Activated CD4-positive, alpha-beta T cell treated with anti-CD3 and anti-CD28 coated beads for 24 hours (primary cell): ENCODE measurements at places on chromosomes 7 and 10.

GRCh38 chr10:34766811-34767494 lies 48.1 kb downstream of the PARD3 start:
- no peak for DNase-seq

- no peak for DNase-seq
Observed at GRCh38 chr7:107277331-107277730, 108.5 kb downstream of the HBP1 start.

GRCh38 chr7:30869794-30870611 lies 41.6 kb upstream of the AQP1 start:
- no peak for DNase-seq

- no peak for DNase-seq
Observed at GRCh38 chr7:74214816-74215630, 5.2 kb downstream of the LAT2 start.

- no peak for DNase-seq
Observed at GRCh38 chr7:46191776-46192175, 270.7 kb upstream of the IGFBP3 start.

DNA sequence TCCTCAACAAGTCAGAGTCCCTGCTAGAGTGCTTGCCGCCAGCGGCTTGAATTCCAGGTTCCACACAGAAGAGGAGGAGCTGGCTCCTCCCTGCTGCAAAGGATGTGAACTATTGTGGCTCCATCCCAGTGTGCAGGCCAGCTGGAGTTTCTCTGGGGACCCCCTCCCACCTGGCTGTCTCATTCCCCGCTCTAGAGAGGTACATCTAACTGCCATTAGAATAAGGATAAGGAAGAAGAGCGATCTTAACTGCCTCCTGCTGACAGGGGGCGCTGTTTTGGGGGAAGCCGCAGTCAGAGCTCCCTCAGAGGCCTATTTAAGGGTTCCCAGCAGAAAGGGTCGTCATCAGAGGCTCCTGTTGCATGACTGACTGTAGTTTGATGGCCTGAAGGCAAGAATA lies 40.8 kb upstream of the HECW1 start:
- DNase-seq: no peak

DNA sequence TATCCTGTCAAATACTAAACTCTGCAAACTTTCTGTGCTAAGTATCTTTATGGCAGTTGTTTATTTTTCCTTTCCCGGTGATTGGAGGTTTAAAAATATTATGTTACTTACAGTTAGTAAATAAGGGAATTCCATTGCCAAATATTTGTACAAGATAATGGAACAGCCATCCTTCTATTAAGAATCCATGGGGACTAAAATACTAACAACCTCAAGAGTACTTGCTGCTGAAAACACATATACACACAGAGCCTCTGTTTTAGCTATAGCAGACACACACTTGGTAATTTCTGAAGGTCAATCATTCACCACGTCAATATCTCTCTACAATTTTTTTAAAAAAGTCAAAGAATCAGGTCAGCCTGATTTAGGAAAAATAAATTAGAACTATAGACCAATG lies 32.4 kb downstream of the TSPAN12 start:
- no peak for DNase-seq

DNA sequence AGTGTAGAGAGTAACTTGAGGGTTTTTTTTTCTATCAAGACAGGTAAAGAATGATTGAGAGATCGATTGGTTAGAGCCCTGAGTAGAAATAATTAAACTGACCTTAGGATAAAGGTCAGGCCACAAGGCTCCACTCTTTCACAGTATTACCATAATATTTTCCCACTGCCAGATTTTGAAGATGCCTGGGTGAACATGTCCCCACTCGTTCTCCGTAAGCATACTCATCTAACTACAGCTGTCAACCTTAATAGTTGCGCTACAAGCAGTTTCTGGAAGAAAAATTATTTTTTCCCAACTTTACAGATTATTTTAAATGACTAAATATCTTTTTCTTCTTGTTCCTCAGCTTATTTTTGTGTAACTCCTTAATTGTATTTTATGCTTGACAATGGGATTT lies 203.2 kb upstream of the LRGUK start:
- DNase-seq: no peak

- no peak for DNase-seq
Observed at GRCh38 chr7:118478236-118478635, 253.7 kb downstream of the ANKRD7 start.

DNA sequence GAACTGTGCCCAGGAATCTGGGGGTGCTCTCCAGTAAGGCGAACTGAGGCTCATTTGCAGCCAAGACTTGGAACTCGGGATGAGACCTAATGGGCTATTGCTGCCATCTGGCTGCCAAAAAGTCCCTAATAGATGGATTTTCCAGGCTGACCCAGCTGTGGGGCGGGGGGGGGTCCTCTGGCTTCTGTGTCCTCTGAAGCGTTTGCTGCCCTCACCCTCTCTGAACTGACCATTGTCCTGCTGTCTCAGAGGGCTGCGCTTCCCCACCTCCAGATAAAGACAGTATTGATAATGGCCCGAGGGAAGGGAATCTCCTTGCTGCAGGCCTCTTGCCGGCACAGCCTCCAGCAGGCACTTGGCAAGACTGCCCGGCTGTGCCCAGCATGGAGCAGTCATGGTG lies 46.6 kb downstream of the CLEC2L start:
- no peak for DNase-seq

GRCh38 chr10:16789261-16789660 lies 28.0 kb downstream of the RSU1 start:
- DNase-seq: no peak

DNA sequence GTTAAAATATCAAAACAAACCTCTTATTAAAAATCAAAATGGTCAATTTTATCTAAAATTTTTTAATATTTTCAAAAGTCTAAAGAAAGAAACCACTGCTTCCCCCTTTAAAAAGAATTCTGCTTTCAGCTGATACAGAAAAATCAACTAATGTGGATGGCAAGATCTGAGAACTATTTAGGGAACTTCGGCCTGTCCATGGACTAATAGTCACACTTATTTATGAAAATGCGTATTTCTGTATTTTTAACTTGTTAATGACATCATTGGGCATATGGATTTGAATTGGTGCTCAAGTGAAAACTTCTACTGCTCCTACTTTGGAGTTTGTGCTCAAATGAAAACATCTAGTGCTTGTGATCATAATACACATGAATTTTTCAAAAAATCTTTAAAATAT lies 31.9 kb downstream of the RNLS start:
- no peak for DNase-seq

GRCh38 chr10:119408969-119409371 lies 133.5 kb downstream of the RGS10 start:
- DNase-seq: no peak

DNA sequence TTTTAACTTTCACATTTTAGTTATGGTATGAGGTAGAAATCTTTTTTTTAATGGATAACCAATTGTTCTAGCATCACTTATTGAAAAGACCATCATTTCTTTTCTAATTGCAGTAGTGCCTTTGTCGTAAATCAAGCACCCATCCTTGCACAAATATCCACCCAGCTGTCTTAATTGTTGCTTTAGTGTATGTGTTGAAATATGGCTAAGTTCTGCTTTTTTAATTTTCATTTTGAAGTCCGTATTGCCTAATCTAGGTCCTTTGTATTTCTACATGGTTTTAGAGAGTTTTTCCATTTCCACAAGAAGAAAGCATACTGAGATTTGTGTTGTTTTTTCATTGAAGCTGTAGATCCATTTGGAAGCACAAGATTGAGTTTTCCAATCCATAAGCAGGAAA lies 259.6 kb upstream of the SEMA3E start:
- DNase-seq: no peak

DNA sequence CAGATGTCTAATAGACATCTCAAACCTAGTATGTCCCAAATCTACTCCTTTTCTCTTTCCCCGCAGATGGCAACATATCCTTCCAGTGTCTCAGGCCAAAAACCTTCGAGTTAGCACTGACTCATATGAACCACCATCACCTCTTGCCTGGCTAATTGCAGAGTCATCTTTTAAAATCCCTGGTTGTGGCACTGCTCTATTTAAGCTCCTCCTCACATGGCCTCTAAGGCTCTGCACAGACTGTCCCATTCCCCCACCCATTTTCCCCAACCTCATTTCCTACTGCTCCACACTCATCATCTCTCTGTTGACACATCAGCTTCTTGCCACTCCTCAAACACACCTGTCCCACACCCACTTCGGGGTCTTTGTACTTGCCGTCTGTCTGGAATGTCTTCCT lies 16.8 kb upstream of the HBP1 start:
- no peak for DNase-seq

DNA sequence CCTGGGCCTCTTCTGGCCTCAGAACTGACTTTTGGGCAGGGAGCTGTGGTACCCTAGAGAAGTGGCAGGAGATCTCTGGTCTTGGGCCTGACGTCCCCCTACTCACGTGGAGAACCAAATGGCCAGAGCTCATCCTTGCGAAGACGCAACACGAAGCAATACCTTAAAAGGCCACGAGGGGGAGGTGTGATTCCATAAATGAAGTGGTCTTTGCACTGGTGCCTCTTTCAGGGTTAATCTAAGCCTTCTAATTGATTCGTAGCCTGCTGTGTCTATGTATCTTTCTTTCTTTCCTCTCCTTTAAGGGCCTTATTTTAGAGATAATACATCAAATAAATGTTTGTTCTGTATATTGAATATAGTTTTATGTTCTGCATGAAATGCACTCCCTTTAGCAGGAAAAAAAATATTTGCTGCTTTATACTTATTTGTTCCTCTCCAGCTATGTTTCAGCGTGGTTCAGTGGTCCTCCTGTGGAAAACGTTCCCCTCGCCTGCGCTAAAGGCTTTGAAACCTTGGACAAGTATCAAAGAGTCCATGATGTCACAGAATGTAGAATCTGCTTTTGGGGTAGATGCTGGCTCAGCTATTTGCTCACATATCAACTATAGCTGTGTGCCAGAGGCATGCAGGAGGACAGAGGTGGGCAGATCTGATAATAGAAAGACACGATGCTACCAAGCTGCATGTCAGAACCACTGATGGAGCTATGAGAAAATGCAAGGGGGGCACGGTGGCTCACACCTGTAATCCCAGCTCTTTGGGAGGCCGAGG lies 41.0 kb downstream of the STRA8 start:
- peak; percentile 68 for DNase-seq

- no peak for DNase-seq
Observed at GRCh38 chr7:85573844-85574243, 387.0 kb upstream of the SEMA3D start.

DNA sequence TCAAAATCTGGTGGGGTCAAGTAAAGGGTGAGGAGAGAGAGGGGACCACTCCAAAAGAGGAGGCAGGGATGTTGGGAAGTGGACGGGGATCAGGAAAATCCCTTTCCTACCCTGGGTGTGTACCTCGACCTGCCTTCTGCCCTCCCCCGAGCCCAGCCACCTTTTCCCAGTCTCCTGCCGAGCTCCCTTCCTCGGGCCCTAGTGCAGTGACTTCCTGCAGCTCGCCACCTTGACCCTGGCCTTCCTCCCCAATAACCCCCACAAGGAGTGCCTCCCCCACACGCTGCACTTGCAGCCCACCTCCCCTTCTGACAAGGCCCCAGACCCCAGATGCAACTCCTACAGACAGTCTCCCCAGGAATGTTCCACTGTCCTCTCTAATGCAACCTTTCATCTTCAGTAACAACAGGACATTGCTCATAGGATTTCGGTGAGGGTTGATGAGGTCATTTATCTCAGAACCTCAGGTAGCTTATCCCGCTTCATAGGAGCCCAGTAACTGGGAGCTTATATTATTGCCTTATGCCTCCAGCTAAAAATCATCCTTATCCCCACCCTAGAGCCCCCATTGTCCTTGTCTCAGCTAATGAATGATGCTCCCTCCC lies 90.1 kb downstream of the MKI67 start:
- no peak for DNase-seq

DNA sequence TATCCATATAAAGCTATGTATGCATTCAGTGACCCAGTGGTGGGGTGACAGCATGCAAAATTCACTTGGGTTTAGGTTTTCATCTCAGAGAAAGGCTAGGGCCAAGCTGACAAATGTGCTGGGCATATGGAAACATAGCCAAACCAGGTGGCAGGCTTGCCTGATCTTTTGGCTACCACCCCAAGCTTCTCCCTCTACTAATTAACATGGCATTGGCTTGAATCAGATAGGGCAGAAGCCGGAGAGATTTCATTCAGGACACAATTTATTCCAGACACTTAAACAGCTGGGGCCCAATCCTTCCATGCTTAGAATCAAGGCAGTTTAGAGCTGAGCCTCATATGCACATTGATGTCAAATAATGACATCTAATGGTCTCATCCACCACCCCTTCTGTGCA lies 95.5 kb upstream of the AGK start:
- no peak for DNase-seq

DNA sequence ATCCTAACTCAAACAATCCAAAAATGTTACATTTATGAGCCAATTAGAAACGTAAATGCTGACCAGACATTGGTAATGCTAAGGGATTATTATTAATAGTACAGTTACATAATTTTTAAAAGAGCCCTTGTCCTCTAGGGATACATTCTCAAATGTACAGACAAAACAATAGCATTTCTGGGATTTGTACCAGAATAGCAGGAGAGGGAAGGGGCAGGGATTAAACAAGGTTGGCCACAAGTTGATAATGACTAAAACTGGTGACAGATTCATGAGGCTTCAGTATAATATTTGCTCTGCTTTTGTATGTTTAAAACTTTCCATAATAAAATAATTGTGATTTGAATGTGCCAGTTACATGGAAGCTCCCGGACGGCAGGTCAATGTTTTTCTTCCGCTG lies 27.0 kb downstream of the HSPA12A start:
- no peak for DNase-seq

GRCh38 chr10:73586583-73586984 lies 4.6 kb downstream of the USP54 start:
- DNase-seq: no peak

DNA sequence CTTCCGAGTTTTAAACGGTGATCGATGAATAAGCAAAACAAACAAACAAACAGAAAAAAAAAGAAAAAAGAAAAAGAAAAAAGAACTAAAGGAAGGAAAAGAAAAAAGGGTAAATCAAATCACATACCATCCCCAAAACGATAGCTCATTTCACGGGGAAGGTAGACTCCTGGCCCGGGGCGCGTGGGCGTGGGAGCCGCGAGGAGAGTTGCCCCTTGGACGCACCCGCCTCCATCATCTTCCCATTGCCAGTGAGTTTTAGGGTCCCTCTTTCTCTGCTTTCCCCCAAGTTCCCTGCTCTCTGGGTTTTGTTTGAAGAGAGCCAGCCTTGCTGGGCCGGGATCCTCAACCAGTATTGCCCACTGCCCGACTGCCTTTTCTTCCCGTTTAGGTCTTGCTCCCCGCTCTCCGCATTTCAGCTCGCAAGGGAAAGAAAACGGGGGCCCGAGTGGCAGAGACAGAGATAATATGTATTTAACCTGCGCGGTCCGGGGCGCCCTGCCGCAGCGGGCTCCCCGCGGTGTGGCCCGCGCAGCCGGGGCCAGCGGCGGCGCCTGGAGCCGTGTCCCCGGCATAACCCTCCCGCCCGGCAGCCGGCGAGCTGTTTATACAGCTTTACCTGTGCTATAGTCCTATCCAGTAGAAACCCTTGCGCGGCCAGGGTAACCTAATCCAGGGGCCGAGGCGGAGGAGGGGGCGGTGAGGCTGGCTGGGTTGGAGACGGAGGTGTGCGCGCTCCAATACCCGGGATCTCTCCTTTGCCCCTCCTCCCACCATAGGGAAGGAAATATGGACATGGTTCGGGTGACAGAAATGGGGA lies 5.2 kb upstream of the GATA3 start:
- no peak for DNase-seq

- no peak for DNase-seq
Observed at GRCh38 chr10:116985611-116986010, 19.4 kb downstream of the SHTN1 start.

- DNase-seq: no peak
Observed at GRCh38 chr10:58210160-58210559, 57.5 kb downstream of the IPMK start.
